ENCODE measurements at places on chromosomes 1 and 21.

GRCh38 chr1:151189637-151190445 is at the start of gene VPS72:
VPS72 (minus strand) TSS chr1:151190197; CDS start chr1:151190121, 76 bp downstream.
- DNase-seq: peak; percentile 75

GRCh38 chr21:43740497-43741156 is 21.7 kb downstream of the PDXK start:
- no peak for DNase-seq

GRCh38 chr1:200351826-200352549 is 57.8 kb downstream of the ZNF281 start:
- no peak for DNase-seq

DNA sequence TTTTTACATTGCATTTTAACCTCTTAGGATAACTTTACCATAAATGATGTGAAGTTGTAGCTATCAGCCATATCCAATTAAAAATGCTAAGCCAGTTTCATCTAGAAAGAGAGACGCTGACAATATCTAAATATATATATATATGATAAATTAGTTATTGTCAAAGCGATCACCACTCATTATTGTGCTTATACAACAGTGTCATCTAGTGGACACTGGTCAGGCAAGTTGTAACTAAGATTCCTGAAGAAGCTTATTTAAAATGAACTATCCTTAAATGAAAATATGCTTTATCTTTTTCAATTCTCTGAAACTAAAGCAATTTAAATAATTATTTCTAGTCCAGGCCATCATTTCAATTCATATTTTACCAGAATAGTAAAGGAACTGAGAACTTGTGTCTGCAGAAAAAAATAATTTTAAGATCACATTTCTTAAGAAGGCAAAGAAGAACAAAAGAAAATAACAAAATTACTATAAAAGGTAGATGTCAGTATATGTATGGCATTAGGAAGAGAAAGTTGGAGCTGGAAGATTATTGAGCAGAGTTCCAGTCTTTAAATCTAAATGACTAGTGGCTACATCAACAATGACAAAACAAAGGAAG is 193.3 kb upstream of the SNX7 start:
- DNase-seq: no peak

DNA sequence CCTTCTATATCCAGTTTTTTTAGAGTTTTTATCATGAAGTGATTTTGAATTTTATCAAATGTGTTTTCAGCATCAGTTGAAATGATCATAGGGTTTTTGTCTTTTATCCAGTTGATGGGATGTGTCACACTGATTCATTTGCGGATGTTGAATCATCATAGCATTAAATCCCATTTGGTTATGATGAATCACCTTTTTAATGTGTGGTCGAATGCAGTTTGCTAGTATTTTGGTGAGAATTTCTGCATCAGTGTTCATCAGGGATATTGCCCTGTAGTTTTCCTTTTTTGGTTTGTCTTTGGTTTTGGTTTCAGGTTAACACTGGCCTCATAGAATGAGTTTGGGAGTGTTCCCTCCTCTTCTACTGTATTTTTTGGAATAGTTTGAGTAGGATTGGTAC is 80.3 kb downstream of the DIRAS3 start:
- DNase-seq: no peak

Measured in activated CD8-positive, alpha-beta memory T cell treated with anti-CD3 and anti-CD28 coated beads for 4 hours (primary cell).